ENCODE measurements at places on chromosomes 7 and 10. TPM values are rescaled to one million over a fixed set of nuclear protein-coding genes. Genes with fewer than 3 reads are reported as not detected.

- peak; percentile 81 for DNase-seq
Observed at GRCh38 chr7:20172736-20173334, 44.3 kb downstream of the MACC1 start.

TBXAS1 gene
- total RNA-seq = 3.2 TPM

TTYH3 gene
- total RNA-seq = 58.8 TPM

DNA sequence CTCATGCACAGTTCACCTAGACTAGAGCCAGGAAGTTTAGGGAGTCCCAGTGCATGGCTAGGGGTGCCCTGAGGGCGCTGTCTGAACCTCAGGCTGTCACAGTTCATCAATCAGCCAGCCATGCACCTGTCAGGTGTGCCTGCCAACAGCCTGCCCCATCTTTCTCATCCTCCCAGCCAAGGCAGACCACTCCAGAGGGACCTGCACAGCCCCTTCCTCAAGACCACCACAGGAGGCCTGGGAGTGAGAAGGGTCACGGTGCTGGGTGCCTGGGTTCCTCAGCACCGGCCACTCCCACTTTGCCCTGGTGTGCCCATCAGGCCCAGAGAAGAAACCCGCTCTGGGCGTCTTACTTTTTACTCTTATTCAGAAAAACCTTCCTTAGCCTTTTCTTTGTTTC, 8.4 kb downstream of the ATP6V1F start:
- DNase-seq = peak; percentile 41

- no peak for DNase-seq
Observed at GRCh38 chr7:4345004-4345403, 337.1 kb upstream of the FOXK1 start.

- DNase-seq = no peak
Observed at GRCh38 chr10:5453749-5454489, 41.6 kb downstream of the NET1 start.

FZD8 gene
- total RNA-seq = 39.3 TPM

DGKI gene
- 0.05 TPM for total RNA-seq

DNA sequence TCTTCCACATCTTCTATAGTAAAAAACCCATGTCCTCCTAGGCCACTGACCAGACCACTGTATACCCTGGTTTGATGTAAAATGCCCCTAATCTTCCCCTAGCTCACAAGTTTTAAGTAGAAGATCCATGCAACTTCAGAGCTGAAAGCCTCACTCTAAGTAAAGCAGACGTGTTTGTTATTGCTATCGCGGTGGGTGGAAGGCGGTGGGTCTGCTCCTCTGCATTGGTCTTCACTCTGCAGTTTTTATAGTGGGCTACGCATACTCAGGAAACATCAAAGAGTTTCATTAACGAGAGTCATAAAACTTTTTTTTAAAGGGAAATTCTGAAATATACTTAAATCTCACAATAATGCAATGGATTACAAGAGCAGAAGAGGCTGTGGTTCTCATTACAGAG, 91.7 kb downstream of the ATE1 start:
- no peak for DNase-seq

DNA sequence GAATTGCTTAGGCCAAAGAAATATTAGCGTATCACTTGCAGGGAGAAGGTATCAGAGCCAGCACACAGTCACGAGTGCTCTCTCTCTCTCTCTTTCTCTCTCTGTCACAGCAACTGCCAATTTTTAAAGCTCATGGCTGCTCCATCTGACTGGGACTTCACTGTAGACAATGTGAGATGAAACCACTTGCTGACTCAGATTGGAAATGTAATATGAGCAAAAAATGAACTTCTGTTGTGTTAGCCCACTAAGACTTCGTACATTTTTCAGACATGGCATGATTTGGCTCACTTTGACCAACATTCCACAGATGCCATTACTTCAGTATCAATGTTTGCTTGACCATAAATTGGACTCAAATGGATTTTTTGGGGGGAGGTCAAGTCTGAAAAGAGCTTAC, 68.1 kb downstream of the DGKB start:
- peak; percentile 16 for DNase-seq

DNA sequence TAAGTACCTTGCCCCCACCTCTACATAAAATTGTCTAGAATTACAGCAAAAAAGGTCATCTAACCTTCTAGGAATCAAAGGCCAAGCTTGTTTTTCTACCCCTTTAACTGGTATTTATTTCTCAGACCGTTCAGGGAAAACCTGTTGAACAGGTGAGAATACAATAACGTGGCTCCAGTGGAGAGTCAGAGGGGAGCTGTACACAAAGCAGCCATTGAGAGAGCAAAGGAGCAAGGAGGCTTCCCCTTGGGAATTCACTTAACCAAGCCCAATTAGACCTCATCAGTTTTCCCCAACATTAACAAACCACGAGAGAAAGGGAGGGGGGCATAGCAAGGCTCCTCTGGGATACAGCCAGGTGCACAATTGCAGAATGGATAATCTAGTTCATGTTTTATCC, 101.9 kb downstream of the ELMO1 start:
- DNase-seq = peak; percentile 78

DNA sequence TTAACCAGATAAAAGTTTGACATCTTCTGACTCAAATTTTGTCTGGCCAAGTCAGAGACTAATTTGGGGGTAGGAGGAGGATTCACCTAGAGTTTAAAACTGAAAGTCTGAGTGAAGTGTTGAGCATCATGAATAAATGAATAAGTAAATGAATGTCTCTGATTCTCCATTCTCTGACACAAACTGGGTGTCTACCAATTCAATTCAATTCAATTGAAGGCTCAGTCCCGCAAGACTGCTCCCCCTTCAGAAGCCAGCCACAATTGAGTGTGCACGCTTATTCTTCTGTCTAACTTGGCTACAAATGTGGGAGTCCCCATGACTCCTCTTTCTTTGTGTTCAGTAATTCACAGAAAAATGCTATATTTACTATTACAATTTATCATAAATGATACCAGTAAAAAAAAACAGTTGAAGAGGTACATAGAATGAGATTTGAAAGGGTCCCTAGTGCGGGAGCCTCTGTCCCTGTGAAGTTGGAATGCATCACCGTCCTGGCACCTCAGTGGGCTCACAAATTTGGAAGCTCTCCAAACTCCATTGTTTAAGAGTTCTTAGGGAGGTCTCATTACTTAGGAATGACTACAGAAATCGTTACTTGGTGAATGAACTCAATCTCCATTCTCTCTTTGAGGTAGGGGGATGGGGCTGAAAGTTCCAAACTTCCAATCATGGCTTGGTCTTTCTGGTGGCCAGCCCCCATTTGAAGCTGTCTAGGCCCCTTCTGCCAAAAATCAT, 243.7 kb upstream of the PHYHIPL start:
- no peak for DNase-seq

DNA sequence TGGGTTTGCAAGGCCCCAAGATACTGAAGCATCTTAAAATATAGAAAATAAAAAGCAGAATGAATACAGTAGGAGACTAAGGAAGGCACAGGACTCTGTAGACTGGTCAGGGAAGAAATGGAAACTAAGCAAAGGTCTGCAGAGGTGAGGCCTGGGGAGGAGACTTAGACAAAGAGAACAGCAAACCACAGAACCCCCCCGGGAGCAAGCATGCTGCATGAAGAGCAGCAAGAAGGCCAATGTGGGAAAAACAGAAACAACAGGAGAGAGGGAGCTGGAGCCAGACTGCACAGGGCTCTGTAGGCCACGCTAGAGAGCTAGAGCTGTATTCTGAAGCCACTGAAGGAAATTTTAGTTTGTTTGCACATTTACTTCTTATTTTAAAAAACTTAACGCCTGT, 45.7 kb upstream of the ARID5B start:
- no peak for DNase-seq

DNA sequence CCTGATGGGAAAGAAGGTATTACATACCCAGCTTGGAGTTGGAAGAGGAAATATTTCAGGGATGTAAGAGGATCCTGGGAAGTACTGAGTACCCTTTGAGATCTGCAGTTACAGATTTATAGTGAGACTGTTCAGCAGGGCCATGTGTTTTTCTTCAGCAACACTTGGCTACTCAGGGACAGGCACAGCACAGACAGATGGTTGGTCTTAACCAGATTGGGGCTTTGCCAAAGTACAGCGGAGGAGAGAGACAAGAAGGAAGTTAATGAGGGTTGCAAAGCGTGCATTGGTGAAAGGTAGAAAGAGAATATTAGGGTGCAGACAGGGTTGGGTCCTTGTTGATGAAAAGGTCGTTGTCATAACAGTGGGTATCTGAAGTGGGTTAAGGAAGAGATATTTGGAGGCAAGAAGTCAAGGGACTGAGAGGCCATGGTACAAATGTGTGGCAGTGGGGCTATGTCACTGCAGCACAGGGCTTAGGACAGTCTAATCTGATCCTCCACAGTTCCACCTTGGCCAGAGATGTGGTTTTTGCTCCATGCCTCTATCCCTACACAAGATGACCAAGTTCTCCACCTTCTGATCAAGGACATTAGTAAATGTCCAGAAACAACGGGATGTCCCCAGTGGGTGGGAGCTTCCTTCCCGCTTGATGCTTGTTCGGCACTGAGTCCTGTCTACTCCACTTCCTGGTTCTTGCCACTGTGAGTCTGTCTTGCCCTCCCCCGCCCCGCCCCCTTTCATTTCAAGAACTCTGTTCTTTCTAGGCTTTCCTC, 18.9 kb upstream of the DNAJC1 start:
- DNase-seq = no peak

RAPGEF5 gene
- 0.03 TPM for total RNA-seq

PLEKHS1 gene
- 6.1 TPM for total RNA-seq

GRCh38 chr7:44534501-44534900, 6.6 kb downstream of the NPC1L1 start:
- peak; percentile 70 for DNase-seq

SH2D4B gene
- not detected for total RNA-seq

DNA sequence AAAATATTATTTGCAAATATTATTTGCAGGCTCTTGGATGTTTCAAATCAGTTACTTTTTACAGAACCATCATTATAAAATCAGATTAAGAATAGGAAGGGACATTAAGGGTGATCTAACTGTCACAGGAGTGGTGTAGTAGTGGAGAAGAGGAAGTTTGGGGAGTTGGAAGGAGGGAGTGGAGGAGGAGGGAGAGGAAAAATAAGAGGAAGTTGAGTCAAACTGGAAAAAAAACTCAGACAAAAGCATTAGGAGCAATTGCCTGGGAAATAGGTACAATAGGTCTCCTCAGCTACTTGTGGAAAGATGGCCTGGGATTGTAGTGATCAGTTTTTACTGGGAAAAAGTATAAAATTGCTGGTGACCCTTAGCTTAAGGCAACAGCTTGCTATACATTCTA, 77.7 kb upstream of the GPR37 start:
- no peak for DNase-seq

- no peak for DNase-seq
Observed at GRCh38 chr10:113780681-113781250, 29.3 kb downstream of the PLEKHS1 start.

GRCh38 chr10:44968500-44969400, 9.1 kb downstream of the RASSF4 start:
- DNase-seq = no peak

NRAP gene
- total RNA-seq = not detected

GRCh38 chr10:114403541-114404161, 651 bp downstream of the AFAP1L2 start:
- peak; percentile 72 for DNase-seq

SHH gene
- total RNA-seq = not detected

- no peak for DNase-seq
Observed at GRCh38 chr10:76916536-76916935, 721.1 kb downstream of the KCNMA1 start.

- no peak for DNase-seq
Observed at GRCh38 chr7:67817481-67817880, 820.8 kb downstream of the TYW1 start.

BNIP3 gene
- total RNA-seq = 45.6 TPM

- DNase-seq = peak; percentile 42
Observed at GRCh38 chr7:4613846-4614548, 68.1 kb upstream of the FOXK1 start.

Data from SJCRH30 (cell line).